AML-193 (cell line): ENCODE measurements at places on chromosomes 6 and 20.

GRCh38 chr6:72977114-72977513 is 248.2 kb downstream of the KHDC1L start:
- DNase-seq, result no peak

DNA sequence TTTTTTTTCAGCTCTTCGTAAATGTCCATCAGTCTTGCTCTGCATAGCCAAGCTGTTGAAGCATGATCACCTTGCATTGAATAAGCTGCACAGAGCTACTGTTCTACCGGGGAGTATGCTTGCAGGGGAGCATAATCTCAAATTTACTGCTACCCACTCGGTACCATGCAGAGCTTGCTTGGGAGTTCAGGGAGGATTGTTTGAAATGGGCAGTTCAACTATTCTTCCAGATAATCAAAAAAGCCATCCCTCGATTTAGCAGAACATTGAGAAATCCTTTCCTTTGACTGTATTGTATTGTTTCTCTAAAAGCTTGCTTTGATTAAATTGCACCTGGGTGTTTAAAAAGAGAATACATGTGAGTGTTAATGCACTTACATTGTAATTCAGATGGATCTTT is 332.6 kb downstream of the UTRN start:
- no peak for DNase-seq

- no peak for DNase-seq
These were observed 310.2 kb upstream of the AGPAT4 start for GRCh38 chr6:161584051-161584450.

DNA sequence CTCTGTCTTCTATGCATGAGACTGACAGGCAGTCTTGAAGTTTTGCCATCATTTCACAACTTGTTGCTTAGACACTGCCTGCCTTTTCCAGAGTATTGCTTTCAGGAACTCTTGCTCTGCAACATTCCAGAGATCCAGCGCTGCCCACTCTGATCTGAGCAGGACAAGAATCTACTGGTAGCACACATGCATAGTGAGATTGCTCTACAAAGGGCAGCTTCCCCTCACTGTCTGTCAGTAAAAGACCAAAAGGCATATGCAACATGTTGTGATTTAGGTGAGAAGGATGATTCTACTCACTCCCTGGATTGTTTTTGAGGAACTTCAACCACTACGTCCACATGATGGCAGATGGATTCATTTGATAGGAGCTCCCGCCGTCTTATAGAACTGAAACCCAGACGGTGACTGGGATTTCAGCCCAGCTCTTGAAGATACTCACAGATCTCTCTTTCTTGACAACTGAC is 259.1 kb downstream of the ARID1B start:
- no peak for DNase-seq

GRCh38 chr6:43884652-43885022 is 114.6 kb downstream of the VEGFA start:
- peak; percentile 57 for DNase-seq

- DNase-seq, result no peak
These were observed 1.8 kb upstream of the BHLHE23 start for GRCh38 chr20:63008541-63009044.

GRCh38 chr20:9149087-9149486 is 80.2 kb downstream of the PLCB4 start:
- no peak for DNase-seq

DNA sequence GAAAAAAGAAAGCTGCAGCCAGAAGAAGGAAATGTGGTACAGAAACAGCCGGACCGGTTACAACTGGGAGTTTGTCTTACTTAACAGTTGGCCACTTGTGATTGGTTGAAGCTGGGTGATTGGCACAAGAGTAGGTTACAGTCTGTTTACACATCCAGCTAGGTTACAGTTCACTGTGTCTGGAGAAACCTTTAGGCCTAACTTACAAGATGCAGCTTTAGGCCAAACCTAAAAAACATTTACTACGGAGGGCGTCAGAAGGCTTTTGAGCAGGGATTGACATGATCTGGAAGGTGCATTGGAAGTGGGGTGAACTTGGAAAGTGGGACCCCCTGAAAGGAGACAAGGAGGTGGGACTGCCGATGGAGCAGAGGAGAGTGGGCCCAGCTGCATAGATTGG is 122.3 kb downstream of the BANF2 start:
- DNase-seq, result no peak

GRCh38 chr6:159646733-159647132 is 46.3 kb downstream of the SOD2 start:
- DNase-seq, result no peak

DNA sequence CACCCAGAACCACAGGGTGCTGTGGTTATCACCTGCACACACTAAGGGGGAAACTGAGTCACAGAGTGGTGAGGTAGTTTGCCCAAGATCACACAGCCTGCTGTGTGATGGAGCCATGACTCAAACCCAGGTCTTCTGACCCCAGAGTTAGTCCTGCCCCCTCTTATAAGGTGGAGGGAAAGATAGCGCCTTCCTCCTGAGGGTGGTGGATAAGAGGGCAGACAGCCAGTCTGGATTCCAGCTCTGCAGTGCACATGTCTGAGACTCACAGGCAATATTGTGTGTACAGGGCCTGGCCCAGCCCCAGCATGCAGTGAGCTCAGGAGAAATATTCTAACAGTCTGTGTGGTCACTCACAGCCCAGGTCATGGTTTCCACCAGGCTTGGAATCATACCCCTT is 393.7 kb downstream of the CDH4 start:
- DNase-seq, result no peak

GRCh38 chr6:22445946-22446345 is 123.4 kb upstream of the HDGFL1 start:
- no peak for DNase-seq

- DNase-seq, result no peak
These were observed 718.6 kb downstream of the QKI start for GRCh38 chr6:164133095-164133494.

- no peak for DNase-seq
These were observed 51.6 kb downstream of the FAM184A start for GRCh38 chr6:119026822-119027221.

- no peak for DNase-seq
These were observed 233.4 kb downstream of the UST start for GRCh38 chr6:148980234-148980633.

DNA sequence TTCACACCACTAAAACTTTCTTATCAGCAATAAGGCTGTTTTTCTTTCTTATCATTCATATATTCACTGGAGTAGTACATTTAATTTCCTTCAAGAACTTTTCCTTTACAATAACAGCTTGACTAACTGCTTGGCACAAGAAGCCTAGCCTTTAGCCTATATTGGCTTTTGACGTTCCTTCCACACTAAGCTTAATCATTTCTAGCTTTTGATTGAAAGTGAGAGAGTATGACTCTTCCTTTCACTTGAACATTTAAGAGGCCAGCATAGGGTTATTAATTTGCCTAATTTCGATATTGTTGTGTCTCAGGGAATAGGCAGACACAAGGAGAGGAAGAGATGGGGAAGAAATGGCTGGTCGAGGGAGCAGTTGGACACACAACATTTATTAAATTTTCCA is 23.6 kb downstream of the THEMIS start:
- no peak for DNase-seq

DNA sequence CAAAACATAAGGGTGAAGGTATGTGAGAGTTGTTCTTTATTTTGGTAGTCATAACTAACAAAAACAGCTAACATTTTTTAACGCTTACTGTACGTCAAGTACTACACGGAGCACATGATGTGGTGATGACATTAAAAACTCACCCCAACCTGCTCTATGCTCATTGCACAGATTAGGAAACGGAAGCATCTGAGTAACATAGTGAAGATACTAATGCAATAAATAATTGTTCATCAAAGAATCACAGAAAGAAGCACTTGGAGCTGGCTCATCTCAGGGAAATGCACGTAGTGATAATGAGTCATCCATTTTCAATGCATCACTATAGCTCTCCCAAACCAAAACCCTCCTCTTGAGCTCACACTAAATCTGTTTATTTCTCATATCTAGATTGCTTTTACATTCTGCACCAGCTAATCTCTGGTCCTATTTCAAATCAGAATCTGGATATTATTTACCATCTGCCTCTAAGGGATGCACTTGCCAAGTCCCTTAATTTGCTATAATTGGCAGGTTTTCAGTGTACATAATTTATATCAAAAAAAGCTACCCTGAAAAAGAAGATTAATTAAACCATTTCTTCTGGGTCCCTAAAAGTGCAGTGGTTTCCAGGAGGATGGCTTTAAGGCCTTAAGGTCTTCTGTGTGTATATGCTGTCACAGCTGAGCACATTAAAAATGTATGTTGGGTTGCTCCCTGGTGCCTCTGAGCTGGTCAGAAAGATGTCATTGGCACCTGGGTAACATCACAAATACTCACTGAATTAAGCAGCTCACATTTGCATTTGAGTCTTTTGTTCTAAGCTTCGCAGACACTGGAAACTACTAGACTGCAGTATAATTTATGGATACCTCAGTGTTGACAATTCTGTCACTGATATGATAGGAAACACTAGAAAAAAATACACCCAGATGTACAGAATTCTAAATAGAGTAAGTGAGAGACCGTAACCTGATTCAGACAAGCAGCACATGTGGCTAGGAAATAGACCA is 677.4 kb upstream of the CITED2 start:
- DNase-seq, result no peak

- no peak for DNase-seq
These were observed 24.7 kb upstream of the CRISP1 start for GRCh38 chr6:49890988-49891387.

DNA sequence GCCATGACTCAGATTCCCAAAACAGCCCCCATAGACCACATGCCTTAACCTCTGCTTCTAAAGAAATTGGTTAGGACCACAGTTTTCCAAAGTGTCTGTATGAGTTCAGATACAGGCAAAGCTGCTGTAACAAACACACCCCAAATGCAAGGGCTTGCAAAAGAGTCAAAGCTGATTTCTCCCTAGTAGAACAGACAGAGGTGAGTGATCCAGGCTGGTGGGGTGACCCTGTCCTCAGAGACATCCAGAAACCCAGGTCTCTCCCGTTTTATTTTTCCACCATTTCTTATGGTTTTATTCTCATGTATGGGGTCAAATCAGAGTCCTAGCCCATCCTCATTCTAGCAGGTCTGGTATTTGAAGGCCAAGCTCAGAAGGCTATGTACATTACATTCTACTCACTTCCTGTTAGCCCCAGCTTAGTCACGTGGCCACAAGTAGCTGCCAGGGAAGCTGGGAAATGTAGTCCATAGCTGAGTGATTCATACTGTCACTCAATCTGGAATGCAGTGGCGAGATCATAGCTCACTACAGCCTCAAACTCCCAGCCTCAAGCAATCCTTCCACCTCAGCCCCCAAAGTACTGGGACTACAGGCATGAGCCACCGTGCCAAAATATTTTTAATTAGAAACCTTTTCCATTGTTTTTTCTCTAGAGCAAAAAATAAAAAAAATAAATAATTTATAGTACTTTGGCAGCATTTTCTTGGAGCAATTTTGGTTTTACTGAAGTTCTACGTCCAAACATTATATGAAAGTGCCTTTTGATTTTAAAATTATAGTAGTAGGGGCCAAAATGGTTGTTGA is 175.2 kb downstream of the ZMYND8 start:
- DNase-seq, result peak; percentile 9

DNA sequence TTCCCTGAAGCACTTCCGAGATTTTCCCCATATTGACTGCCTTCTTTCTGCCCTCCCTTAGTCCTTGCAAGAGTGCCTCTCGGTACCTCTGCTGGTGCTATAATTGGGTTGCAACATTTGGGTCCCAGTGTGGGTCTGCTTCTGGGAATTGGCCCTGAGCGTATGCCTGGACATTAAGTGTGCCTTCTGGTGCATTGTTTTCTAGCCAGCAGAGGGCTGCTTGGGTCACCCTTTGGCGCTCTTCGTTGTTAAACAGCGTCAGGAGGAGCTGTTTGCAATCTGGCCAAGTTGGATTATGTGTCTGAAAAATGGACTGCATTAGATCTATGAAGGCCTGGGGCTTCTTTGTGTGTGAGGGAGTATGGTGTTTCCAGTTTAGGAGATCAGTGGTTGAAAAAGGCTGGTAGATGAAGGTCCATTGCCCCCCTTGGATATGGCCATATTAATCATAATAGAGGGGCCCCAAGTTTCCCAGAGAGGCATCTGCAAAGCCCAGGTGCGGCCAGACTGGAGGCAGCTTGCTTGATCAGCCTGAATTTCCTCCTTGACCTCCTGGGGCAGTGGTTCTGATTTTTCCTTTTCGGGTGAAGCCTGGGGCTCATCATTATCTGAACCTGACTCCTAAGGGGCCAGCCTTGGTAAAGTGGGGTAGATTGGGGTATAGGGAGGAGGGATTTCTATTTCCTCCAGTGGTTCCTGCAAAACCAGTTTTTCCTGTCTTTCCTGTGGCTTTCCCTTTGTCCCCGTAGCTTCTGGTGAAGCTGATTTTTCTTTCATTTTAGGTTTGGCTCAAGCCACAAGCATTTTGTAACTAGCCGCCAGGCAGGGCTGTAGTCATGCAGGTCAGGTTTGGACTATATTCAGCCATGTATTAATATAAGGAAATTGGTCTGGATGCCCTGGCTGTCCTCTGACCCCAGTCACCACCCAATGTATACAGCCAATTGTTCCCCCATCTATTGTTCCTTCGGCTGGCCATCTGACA is 85.4 kb upstream of the GPR6 start:
- DNase-seq, result no peak

- no peak for DNase-seq
These were observed 22.1 kb downstream of the BACH2 start for GRCh38 chr6:90274451-90275030.
